Hematopoietic multipotent progenitor cell treated with erythropoietin and hydrocortisone succinate and interleukin-3 and kit ligand, for 15 days (in vitro differentiated cells): ENCODE measurements at places on chromosomes 6 and 20.

GRCh38 chr6:20402342-20403069 lies 827 bp downstream of the E2F3 start:
- DNase-seq, result no peak

DNA sequence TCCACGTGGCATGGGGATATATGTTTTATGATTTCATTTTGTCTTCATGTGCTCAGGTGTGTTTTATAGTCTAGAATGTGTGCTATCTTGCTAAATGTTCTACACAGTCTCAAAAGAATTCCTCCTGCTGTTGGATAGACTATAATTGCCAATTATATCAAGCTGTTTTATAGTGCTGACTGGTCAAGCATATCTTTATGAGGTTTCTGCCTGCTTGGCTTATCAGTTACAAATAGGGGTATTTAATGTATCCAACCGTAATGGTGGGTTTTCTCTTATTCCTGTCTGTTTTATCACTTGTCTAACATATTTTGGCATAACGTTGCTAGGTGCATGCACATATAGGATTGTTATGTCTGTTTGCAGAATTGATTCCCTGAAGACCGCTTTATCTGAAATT lies 201.3 kb downstream of the EYS start:
- DNase-seq, result no peak

DNA sequence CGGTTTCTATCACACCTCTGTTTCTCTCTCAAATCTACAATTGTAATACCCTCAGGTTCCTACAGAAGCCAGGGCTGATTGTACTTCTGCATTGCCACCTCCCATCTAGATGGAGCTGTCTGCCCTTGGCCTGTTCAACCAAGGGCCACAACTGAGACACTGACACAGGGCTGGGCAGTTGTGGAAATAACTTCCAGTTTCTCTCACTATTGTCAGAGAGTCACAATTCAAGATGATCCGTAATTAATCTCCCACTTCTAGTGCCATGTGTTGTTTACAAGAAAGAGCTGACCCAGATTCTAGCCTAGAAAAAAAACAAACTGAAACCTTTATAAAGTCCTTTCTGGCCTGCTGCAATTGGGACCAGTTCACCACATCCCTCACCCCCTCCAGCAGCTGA lies 22.2 kb downstream of the RCAN2 start:
- no peak for DNase-seq

DNA sequence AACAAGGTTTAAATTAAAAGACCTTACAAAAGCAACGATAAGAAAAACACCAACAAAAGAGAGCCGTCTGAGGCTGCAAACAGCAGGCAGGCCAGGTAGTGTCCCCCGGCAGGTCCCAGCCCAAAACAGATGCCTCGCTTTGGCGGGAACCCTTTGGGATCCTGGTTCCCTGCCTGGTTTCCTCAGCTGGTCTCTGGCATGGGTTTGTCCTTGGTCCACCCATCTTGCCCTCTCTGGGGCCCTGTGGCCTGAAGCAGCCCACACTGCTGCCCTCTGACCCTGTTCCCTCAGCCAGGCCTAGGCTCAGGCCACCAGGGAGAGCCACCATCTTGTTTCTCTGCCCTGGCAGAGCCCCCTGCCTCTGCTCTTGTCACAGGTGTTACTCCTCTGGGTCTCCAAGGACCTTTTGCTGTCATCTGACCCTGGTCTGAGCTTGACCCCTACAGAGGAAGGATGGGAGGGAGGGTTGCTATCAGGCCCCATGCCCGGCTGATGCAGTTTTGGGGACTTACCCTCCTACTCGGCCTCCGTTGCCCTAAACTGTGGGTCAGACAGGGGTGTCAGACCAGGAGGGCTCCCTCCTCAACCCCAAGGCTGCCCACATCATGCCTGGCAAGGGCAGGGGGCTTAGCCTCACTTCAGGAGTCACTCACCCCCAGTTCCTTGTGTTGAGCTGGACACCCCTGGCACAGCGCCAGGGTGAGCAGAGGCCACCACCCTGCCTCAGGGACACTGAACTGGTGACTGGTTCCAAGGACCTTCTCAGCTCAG lies 30.6 kb upstream of the GRM4 start:
- no peak for DNase-seq

DNA sequence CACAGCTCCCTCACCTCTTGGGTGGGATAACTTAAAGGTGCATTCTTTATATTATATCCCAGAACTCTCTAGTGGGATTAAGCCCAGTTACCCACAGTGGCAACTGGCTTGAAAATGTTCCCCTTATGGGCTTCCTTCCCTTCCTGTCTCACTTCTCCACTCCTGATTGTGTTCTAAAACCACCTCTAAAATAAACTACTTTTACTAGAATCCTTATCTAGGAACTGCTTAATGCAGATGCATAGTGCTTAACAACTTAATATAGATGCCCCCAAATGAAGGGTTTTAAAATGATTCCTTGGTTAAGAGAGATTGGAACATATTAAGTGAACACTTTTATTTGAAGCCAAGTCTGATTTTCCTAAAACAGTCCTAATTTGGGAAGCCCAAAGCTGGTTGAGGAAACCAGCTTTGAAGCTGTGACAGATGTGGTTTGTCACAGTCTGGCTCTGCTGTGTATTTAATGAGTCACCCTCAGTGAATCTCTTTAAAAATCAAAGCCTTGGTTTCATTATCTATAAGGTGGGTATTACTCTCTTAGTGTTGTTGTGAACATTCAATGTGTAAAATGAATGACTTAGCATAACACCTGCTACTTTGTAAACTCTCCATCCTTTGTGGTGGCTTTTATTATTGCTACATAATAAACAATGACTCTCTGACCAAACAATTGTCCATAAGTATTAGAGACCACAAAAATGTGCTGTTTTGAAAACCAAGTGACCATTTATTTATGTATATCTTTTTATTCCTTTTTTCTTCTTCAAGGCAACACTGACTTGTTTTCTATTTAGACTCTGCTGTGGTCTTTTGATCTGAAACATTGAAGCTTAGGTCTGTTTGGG lies 24.4 kb downstream of the PLCB1 start:
- DNase-seq, result no peak
